DMS153 (cell line): ENCODE measurements at places on chromosomes 6 and 20.

GRCh38 chr20:16942756-16943155 lies 194.6 kb downstream of the OTOR start:
- DNase-seq: no peak

GRCh38 chr6:97865612-97866011 lies 582.6 kb upstream of the MMS22L start:
- DNase-seq: no peak

GRCh38 chr20:11728937-11729336 lies 188.8 kb upstream of the BTBD3 start:
- no peak for DNase-seq

- no peak for DNase-seq
These were observed 9.0 kb downstream of the TOMM6 start for GRCh38 chr6:41796474-41796873.

- DNase-seq: no peak
These were observed 74.1 kb downstream of the TTLL2 start for GRCh38 chr6:167399051-167399387.
